ENCODE measurements at places on chromosomes 3 and 15.
A peak's percentile ranks its signal among the peaks of the same experiment; 100 is the strongest.

DNA sequence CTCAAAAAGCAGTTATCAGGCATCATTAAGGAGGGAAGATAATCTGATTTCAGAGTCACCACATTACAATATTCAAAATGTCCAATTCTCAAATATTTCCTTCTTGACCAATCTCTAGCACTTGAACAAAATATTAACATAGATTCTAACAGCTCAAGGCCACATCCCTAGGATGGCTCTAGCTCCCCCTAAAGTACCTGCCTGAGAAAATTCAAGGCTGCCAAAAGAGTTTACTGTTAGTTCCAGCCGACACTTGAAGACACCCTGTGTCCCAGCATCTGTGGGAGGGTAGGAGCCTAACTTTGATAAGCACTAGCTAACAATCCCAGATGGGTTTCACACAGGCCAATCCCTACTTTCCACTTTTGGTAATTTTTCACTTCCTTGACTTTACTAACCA is 10.4 kb downstream of the NSMCE3 start:
- no peak for DNase-seq

DNA sequence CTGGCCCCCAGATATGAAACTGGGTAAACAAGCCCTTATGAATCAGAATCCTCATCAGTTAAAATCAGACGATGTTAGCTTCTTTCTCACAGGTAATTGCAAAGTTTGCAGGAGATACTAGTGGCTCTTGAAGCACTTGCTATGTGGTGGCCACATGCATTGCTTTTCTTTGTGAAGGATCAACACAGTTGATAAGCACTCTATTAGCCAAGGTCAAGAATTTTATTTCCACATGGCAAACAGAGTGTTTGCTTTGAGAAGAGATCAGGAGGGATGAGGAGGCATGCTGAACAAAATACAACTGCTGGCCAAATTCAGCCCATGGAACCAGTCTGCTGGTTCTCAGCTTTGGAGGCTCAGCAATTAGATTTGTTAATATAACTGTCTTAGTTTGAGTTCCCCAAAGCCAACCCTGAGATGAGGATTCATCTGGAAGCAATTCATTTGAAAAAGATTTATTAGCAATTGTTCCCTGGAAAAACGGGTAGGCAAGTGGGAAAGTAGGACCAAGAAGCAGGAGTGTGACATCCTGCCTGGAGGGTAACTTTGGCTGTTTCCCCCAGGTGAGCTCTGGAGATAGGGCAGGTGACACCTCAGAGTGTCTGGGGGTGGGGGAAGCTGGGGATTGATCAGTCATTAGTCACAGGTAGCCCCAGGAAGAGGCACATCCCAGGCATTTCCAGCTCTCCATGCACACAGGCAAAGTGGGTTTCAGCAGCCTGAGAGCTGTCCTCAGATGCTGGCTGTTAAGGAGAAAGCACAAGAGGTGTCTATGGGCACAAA is 180.3 kb downstream of the ABHD5 start:
- DNase-seq, result no peak

- no peak for DNase-seq
These were observed 15.4 kb downstream of the ALPK3 start for GRCh38 chr15:84832448-84833040.

DNA sequence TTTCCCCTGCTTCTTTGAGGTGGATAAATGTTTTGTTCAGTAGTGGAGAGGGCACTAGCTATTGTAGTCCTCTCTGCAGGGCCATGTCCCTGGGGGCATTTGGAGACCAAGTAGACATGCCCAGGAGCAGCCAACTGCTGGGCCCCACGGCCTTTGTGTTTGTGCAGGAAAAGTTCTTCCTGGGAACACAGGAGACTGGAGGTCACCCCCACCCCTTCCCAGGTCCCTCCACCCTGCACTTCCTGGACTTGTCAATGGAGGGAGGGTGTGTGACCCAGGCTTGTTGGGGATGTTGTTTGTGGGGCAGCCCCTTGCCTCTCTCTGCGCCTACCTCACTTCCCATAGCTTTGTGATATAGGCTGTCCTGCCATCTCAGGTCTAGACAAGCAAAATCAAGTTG is 317.0 kb upstream of the LRRFIP2 start:
- no peak for DNase-seq

DNA sequence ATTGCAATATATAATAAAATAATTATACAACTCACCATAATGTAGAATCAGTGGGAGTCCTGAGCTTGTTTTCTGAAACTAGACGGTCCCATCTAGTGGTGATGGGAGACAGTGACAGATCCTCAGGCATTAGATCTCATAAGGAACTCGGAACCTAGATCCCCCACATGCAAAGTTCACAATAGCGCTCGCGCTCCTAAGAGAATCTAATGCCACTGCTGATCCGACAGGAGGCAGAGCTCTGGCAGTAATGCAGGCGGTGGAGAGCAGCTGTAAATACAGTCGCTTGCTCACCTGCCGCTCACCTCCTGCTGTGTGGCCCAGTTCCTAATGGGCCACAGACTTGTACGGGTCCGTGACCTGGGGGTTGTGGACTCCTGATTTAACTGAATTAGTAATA is 87.8 kb downstream of the P3H2 start:
- no peak for DNase-seq

GRCh38 chr3:4633078-4634004 is 140.2 kb downstream of the ITPR1 start:
- DNase-seq, result peak; percentile 66

DNA sequence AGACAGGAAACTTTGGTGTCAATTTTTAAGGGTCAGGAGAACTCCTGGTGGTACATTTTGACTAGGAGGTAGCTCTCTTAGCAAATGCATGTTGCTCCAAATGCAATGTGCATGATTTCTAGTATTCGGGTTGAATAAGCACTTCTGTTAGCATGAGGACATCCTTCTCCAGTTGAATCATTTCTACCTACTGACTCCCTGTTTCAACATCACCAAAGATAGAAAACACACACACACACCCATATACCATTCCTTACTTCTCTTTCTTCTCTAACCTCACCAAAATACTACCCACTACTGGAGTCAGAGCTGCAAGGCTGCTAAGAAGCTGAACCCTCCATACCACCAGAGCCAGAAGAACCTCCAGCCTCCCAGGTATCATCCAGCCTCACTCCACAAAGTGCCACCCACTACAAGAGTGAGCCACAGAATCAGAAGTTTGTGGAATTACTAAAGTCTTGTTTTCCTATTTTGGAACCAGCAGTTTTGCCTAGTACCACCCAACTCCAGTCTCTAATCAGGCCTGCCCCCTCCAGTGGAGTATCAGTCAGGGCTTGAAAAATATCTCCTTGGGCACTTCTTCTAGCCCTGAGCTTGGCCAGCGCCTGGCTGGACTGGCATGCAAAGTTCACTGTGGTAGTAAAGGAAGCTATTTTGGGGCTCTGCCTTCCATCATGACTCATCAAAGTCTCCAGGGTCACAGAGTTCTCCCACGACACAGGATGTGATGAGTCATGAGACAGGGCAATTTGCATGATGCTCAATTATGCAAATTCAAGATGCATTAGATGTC is 110.3 kb downstream of the CYP19A1 start:
- DNase-seq, result no peak

- DNase-seq, result no peak
These were observed 45.0 kb downstream of the USP13 start for GRCh38 chr3:179697736-179698332.

GRCh38 chr3:153232851-153233271 is 70.8 kb downstream of the RAP2B start:
- DNase-seq, result no peak

- no peak for DNase-seq
These were observed 210.6 kb upstream of the UBE3A start for GRCh38 chr15:25649390-25649789.

GRCh38 chr15:101306341-101307047 is 11.4 kb upstream of the SNRPA1 start:
- DNase-seq, result no peak

DNA sequence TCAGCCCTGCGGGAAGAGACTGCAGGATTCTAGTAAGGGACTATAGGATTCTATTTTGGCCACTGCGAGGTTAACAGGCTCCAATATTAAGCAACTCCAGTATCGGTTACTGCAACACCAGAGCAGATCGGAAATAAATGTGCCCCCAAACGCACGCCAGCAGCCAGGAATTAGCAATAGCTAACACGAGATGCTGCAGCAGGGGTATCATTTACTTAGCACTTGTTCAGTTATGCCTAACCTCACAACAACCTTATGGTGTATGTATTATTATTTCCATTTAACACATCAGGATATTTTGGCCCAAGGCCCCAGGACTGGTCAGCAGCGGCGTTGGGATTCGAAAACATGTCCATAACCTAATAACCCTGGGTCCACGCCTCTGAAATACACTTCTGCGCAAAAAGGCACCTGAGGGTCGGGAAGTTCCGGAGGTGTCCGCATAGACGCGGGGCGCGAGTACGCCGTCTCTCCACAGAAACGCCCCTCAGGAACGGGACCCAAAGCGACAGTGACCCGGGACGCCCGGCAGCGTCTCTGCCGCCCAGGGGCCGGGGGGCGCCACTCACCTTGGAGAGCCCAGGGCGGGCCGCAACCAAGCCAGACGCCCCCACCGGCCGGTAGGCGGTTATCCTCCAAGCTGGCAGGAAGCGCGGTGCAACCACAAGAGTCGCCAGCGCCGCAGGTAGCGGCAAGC is 681 bp downstream of the PIK3CB start:
- DNase-seq, result peak; percentile 38

DNA sequence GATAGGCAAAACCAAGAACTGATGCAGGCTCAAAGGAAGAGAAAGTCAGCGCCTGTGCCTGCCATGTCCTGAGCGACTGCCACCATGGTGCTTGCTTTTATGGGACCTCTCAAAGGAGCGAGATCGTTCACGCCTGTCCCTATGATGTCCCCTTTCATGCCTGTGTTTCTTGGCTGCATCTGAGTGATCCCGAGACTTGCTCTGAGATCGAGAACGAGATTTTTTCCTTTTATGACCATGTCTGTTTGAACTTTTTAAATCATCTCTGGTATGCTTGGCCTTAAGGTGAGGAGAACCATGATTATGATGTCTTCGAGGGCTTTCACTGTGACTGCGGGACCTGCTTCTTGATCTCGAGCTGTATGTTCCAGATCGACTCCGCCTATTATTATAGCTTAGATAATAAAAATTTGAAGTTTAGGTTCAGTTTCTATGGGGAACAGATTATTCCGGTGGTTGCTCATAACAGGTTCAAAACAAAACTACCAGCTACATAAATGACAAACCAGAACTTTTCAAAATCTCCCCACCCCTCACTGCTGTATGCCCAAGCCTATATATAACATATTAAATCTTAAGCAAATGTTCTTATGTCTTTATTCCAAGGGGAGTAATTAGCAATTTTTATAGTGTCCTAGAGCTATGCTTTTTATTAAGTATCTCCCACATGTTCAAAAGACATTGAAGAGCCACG is 11.6 kb downstream of the CCNL1 start:
- DNase-seq, result no peak

- no peak for DNase-seq
These were observed 1.1 kb downstream of the CNBP start for GRCh38 chr3:129182390-129183185.

GRCh38 chr3:58336135-58336882 is 3.6 kb downstream of the PXK start:
- DNase-seq, result no peak

- no peak for DNase-seq
These were observed 4.1 kb upstream of the ALDH1L1 start for GRCh38 chr3:126184465-126185000.

DNA sequence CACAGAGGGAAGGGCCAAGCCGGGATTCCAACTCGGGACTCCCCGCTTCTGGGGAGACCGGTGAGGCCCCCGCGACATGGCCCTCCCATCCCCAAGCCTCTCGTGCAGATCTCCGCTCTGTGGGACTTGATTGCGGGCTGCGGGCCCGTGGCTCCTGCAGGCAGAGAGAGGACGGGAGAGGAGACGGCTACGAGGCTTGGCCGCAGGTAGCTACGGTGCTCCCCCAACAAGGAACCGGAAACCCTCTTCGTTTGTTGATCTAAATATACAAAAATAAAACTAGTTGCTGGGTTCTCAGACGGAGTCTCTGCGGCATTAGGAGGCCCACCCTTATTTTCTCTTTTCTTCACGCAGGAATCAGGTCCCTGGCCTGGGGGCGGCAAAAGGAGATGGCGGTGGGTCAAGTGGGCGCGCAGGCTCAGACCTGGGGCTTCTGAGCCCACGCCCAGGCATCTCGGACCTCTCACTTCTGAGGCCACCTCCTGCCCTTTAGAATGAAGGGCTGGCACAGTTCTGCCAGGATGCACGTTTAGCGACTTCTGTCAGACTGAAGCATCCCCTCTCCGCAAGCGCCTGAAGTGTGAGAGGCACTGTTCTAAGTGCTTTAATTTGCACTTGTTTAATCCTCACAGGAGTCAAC is 10.9 kb downstream of the GNB5 start:
- DNase-seq, result no peak

GRCh38 chr3:120239644-120240043 is 45.4 kb downstream of the GPR156 start:
- DNase-seq, result no peak

DNA sequence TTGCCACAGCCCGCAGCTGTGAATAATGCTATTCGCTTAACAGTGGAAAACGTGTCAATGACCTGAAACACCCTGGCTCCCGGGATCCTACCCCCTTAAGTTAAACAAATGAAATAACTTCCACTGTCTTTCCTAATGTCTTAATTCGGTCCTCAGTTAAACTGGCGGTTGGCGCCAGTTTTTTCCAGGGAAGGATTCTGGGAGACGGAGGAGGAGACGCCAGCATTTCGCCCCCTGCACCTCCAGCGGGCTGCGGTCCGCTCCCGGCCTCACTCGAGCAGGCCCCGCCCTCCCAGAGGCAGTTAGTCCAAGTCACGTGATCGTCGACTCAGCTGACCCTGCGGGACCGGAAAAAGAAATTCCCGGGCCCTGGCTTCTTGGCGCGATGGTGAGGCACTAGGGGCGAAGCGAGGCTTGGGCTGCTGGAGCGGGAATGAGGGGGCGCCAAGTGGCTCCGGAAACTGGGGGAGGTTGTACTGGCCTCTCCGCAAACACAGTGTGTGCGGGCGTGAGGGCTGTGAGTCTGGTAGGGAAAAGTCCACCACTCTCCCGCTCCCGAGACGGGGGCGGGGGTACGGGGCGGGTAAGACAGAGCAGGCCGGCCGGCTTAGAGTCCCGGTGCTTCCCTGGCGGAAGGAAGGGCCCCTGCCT is at the start of gene COMMD4:
Gene COMMD4 (plus strand): TSS at position 359 of the 651 bp plus-strand sequence. CDS start 27 bp downstream, at position 386.
- peak; percentile 82 for DNase-seq

Measured in NCI-H2227 treated with DMSO at 0.1 percent for 48 hours (cell line).